ENCODE measurements at places on chromosomes 4 and X.
A peak's percentile ranks its signal among the peaks of the same experiment; 100 is the strongest.

- DNase-seq: no peak
Measured at GRCh38 chrX:49845701-49846403, 16.7 kb downstream of the PAGE4 start.

- no peak for DNase-seq
Measured at GRCh38 chrX:68627986-68628385, 19.5 kb upstream of the STARD8 start.

DNA sequence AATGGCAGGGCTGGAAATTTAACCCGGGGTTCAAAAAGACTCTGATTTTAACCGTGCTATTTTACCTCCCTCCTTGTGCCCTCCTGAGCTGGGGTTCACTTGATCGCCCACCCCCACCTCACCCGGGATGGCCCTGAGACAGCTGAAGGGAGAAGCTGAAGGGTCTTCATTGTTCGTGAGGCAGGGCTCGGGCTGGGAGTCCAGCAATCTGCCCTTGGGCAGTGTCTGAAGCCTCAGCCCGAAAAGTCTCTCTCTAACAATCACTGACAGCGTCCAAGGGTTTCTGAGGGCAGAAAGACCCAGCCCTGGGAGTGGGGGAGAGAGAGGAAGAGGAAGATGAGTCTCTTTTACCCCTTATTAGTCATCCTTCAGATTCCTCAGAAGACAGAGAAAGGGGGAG lies 39.4 kb upstream of the PHOX2B start:
- DNase-seq: no peak

DNA sequence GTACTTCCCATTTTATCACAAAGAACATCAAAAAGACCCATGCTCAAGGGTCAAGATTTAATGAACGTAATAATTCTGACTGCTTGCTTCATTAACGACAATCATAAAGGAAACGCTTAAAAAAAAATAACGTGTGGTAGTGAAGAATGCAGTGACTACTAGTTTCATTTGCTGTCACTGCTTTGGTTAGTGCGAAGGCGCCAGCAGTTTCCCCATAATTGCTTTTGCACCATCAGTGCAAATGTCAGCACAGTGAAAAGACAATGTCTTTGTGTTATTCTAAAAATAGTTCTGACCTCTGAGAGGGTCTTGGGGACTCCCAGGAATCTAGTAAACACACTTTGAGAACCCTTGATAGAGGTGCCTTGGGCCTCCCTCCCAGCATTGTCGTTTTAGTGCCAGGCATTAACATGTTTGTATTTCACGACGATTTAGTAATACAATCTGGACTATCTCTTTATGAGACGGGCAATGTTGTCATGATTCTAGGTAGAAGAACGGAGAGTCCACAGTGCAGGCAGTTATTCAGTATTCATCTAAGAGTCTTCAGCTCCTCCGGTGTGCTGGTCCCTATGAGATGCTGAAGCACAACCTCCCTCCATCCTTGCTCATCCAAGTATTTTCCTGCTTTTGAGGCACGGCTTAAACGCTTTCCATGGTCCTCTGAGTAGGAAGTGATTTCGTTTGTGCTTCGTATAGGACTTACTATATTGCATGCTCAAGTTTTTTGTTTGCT lies 71.0 kb downstream of the AFF1 start:
- no peak for DNase-seq

DNA sequence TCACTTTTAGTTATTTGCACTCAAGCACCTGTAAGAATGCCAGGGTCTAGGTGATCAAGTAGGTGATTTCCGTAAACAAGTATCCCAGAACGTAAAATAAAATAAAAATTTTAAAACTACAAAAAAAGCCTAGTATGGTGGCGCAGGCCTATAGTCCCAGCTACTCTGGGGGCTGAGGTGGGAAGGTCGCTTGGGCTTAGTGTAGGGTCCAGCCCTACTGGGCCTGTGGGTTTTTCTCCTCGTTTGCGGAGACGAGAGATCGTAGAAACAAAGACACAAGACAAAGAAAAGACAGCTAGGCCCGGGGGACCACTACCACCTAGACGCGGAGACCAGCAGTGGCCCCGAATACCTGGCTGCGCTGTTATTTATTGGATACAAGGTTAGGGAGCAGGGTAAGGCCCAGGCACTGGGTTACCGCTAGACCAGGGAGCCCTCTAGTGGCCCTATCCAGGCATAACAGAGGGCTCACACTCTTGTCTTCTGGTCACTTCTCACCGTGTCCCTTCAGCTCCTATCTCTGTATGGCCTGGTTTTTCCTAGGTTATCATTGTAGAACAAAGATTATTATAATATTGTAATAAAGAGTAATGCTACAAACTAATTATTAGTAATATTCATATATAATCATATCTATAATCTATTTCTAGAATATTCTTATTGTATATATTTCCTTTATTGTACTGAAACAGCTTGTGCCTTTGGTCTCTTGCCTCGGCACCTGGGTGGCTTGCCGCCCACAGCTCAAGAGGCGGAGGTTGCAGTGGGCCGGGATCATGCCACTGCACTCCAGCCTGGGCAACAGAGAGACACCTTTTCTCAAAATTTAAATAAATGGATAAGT lies 38.4 kb downstream of the SAGE1 start:
- peak; percentile 1 for DNase-seq

DNA sequence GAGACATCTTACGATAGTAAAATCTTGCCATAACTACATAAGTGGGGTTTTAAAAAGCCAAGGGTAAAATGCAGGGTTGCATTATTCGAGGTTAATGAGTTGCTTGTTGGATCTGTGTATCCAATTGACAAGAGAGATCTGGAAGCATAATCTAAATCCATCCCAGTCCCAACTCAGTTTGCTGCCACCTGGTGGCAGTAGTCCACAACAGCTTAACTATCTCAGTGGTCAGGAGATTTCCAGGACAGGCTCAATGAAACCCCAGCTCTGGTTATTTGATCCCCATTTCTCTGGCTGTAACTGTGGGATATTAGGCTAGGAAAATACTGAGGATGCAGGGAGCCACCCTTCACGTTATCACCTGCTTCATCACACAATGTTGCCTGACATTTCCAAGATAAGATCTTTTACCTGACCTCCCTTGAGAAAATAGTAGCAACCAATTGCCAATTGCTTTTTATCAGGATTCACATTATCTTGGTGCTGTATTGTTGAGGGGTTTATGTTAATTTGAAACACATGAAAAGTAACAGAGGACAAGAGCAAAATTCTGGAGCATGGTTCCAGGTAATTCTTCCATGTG lies 88.2 kb upstream of the TNIP3 start:
- DNase-seq: peak; percentile 36

DNA sequence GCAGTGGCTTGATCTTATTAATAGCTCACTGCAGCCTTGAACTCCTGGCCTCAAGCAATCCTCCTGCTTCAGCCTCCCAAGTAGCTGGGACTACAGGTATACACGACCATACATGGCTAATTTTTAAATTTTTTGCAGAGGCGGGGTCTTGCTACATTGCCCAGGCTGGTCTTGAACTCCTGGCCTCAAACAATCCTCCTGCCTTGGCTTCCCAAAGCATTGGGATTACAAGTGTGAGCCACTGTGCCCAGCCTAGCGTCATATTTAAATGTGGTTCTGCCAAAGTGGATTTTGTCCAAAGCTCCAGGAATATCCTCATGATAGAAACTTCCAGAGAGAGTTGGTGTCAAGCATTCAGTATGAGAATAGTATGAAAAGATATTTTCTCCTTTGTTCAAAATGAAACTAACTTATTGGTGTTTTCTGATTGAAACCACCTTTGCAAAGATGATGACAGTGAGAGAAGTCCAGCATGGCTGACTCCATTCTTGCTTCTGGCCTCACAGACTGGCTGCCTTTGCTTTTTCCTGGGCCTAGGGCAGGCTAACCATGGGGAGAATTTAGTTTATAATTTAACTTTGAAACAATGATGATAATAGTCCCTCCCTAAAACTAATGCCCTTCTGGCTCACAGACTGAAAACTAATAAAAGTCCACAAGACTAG lies 129.0 kb downstream of the C4orf51 start:
- no peak for DNase-seq
